ENCODE measurements at places on chromosomes 2 and 18.

DNA sequence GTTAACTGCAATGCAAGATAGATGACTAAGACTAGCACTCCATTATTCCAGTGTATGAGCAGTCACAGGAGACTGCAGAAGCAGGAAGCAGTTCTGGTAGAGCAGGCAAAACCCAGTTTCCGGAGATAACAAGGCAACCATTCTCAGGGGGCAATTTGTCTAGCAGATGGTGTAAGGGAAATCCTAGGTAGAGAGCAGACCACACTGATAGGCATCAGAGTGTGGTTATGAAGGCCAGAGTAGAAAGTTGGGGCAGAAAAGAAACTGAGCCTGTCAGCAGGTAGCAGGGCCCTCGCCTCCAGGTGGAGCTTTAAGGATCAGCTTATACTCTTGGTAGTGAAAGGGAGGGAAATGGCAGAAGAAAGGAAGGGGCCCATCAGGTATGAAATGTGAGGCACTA, 164.4 kb downstream of the PDE11A start:
- DNase-seq, result no peak

DNA sequence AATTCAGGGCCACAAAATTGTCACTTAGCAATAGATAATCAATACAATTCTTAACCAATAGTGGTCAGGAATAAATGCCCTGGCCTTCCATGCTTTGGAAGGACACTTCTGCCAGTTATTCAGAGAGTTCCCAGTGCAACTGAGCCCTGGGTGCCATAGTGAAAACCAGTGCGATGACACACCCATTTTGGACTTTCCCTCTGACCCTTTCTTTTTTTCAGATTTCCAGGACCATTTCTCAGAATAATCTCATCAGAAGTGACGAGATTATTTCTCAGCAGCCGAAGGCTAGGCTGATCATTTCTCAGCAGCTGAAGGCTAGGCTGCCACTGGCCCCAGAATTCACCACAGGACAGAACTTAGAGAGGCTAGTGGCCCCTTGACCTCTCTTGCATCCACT, 106.6 kb upstream of the MYCN start:
- DNase-seq, result no peak

- DNase-seq, result no peak
Measured at GRCh38 chr2:135557530-135557929, 26.2 kb downstream of the R3HDM1 start.

DNA sequence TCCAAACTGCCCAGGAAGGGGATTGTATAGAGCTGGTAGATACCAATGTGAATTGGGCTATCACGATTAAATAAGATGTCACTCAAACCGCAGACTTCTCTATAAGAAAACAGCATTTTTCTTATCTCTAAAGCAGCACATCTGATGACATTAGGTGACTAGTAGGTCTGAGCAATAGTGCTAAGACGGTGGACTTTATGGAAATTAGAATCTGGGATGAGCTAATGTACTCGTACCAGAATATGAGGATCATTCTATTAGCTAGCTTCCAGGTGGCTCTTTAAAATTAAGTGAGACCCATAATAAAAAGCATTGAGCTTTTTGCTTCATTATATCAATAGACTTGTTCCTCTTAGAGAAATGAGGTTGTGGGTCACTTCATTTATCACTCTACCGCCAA, 130.0 kb upstream of the MC4R start:
- no peak for DNase-seq

DNA sequence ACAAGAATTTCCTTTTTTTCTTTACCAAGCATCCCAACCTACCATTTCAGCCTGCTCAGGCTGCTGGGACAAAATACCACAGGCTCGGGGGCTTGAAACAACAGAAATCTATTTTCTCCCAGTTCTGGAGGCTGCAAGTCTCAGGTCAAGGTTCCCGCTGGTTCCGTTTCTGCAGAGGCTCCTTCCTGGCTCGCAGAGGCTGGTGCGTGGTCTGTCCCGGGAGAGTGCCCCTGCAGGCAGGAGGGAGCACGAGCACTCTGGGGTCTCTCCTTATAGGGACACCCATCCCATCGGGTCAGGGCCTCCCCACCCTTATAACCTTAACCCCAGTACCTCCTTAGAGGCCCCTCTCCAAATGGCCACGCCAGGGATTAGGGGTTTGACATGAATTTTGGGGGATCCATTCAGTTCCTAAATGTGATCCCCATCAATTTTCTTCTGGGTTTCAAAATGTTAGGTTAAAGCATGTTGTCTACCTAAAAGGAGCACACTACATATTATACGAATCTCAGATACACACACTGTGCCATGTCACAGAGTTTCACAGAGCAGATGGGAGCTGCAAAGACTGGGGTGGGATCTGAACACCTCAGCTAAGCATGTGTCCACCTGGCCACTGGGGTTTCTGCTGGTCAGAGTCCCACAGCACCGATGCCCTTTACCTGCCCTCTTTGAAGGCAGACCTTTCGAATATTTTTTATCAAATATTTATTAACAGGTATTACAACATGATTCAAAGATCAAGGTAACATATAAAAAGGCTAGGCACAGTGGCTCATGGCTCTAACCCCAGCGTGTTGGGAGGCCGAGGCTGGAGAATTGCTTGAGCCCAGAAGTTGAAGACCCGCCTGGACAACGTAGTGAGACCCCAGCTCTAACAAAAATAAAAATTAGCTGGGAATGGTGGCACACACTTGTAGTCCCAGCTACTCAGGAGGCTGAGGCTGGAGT, 17.6 kb upstream of the ADI1 start:
- DNase-seq, result no peak

GRCh38 chr2:234913208-234913626, 38.6 kb upstream of the SH3BP4 start:
- DNase-seq, result no peak

- DNase-seq, result no peak
Measured at GRCh38 chr2:31580321-31581117, at the start of gene SRD5A2. Gene SRD5A2 (minus strand): TSS chr2:31580938. CDS start chr2:31580900, 38 bp downstream.

GRCh38 chr2:217805668-217806481, 196.9 kb downstream of the TNS1 start:
- DNase-seq, result no peak

- DNase-seq, result no peak
Measured at GRCh38 chr2:84727315-84727714, 153.6 kb downstream of the TRABD2A start.

DNA sequence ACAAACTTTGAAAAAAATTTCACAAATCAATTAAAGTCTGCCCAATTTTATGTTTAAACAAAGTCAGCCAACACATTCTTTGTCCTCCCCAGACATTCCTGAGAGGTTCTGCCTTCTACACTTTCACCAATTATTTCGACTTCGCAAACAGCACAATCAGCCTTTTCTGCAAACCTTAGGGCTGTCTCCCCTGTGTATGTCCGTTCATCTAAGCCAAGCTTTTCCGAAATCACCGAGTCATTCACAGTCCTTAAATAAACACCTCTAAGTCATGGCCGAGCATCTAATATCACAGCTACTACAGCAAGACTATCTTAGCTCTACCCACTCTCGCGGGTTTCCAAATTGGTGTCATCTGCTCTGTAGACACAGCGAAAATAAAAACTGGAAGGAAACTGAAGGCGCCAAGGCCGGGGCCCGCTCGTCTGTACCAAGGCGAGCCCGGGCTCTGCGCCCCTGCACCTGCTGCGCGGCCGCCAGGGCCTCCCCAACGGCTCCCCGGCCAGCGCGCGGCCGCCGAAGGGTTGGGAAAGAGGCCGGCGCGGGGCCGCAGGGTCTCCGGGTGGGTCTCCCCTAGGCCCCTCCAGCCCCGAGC, 730 bp downstream of the ODC1 start:
- no peak for DNase-seq

GRCh38 chr2:18479947-18480369, 80.5 kb downstream of the RDH14 start:
- no peak for DNase-seq

DNA sequence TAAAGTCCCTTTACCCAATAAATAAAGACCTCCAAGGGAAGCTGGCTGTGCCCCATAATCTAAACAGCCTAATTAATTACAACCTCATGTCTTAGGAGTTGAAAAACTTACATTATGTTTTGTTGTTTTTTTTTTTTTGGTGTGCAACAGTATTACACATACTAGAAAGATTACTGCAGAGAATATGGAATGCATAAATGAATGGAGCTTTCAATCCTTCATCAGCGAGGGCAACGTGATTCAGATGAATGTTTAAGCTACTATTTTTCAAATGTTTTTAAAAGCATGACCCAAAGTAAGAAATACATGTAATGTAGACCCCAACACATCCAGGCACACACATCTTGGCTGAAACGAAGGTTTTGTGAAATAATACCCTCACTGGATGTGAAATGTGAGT, 167.1 kb upstream of the FN1 start:
- DNase-seq, result no peak

- DNase-seq, result no peak
Measured at GRCh38 chr18:30265190-30265589, 777.4 kb downstream of the DSC3 start.

DNA sequence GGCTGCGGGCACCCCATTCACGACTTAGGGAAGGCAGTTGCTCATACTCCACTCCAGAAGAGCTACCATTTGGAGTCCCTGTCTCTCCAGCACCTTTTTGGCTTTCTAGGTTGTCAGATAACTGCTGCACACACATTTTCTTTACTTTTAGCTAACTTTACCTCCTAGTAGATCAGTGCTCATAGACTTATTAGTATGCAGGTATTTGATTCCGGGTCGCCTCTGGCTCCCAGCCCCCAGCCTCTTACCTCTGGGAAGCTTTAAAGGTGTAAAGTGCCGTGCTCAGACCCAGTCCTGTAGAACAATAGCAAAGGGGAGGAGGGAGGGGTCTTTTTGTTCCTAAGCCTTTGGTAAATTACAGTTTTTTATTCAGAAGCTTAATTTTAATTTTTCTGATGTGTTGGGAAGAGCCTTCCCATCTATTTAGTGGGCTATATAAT, 102.9 kb downstream of the SPTBN1 start:
- no peak for DNase-seq
